ENCODE measurements at places on chromosomes 7 and 10. TPM values are rescaled to one million over a fixed set of nuclear protein-coding genes. Genes with fewer than 3 reads are reported as not detected.

Gene CYP26C1
- 0.03 TPM for polyA plus RNA-seq

Gene FRAT2
- polyA plus RNA-seq = 9.9 TPM

Gene RADIL
- polyA plus RNA-seq = 3.2 TPM

Gene PTEN
- polyA plus RNA-seq = 18.1 TPM

Gene IKZF1
- 3.9 TPM for polyA plus RNA-seq

Gene ASAH2
- polyA plus RNA-seq = 0.11 TPM

Gene DIP2C
- polyA plus RNA-seq = 15.1 TPM

Gene TMEM184A
- polyA plus RNA-seq = 16.8 TPM

Gene STEAP2
- polyA plus RNA-seq = 5.5 TPM

Gene PDZD7
- polyA plus RNA-seq = 0.25 TPM

Gene DKK1
- polyA plus RNA-seq = 0.99 TPM

Measured in adipose tissue (tissue), 3 donors.